Peyer's patch (tissue), 4 donors: ENCODE measurements at places on chromosomes 3 and 15.

GRCh38 chr3:140378571-140379340 is 299.1 kb upstream of the TRIM42 start:
- no peaks in the 10 kb centered on the region for H3K36me3 ChIP-seq
- H3K4me3 ChIP-seq = no peak overlapping the region
- no peaks in the 10 kb centered on the region for H3K4me1 ChIP-seq
- no peak overlapping the region for H3K27ac ChIP-seq
- H3K27me3 ChIP-seq = no peaks in the 10 kb centered on the region

- H3K4me1 ChIP-seq = no peaks in the 10 kb centered on the region
- no peak overlapping the region for H3K27ac ChIP-seq
- no peak overlapping the region for H3K4me3 ChIP-seq
- peaks cover 32% of the 10 kb centered on the region for H3K36me3 ChIP-seq
- DNase-seq = no peak
These were observed 89.8 kb upstream of the SLC2A2 start for GRCh38 chr3:171116365-171116764.

GRCh38 chr3:30353711-30354467 is 252.5 kb upstream of the TGFBR2 start:
- H3K36me3 ChIP-seq = no peaks in the 10 kb centered on the region
- no peaks in the 10 kb centered on the region for H3K27me3 ChIP-seq
- no peak overlapping the region for H3K4me3 ChIP-seq

DNA sequence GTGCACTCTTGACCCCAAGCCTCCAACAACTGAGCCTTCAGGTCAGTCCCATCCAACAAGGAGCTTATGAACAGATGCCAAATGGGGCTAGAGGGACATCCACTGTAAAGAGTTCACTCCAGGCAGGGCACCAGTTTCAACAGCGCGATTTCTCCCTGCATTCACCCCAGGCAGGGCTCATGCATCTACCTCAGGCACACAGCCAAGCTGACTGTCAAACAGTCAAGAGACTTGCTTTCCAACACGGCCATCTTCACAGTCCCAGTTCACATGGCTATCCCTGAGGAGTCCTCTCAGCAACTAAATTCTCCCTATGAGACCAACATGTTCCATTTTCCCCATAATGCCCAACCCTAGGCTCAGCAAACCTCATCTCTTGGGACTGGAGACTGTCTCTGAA is 17.7 kb downstream of the SLC25A20 start:
- no peaks in the 10 kb centered on the region for H3K4me1 ChIP-seq
- no peak overlapping the region for H3K4me3 ChIP-seq
- no peak for DNase-seq
- H3K27ac ChIP-seq = no peak overlapping the region
- no peaks in the 10 kb centered on the region for H3K27me3 ChIP-seq

GRCh38 chr3:122067588-122068240 is 12.6 kb downstream of the CD86 start:
- no peak overlapping the region for H3K27ac ChIP-seq
- no peak for DNase-seq
- no peak overlapping the region for H3K4me3 ChIP-seq
- no peaks in the 10 kb centered on the region for H3K4me1 ChIP-seq
- no peaks in the 10 kb centered on the region for H3K27me3 ChIP-seq
- no peaks in the 10 kb centered on the region for H3K36me3 ChIP-seq
